Right lobe of liver (tissue), 6 donors: ENCODE measurements at places on chromosomes 7 and 10. TPM values are rescaled to one million over a fixed set of nuclear protein-coding genes. Genes with fewer than 3 reads are reported as not detected.

DNA sequence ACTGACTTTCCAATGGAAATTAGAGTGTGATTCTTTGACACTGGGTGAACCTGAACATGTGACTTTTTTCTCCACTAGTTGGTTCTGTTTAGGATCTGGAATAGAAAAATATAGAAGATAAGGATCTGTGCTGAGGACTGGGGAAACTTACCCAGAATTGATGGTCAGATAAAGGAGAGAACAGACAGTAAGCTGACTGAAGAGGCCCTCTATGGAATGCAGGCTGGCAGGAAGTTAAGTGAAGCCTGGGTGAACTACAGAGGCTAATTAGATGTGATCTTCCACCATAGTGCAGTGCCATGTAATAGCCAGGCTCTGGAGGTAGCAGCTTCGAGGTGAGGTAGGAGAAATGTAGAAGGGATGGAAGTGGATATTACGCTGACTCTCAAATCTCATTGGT is 455.3 kb downstream of the PLXDC2 start:
- no peak for DNase-seq

The GPR15LG gene
- not detected for total RNA-seq

DNA sequence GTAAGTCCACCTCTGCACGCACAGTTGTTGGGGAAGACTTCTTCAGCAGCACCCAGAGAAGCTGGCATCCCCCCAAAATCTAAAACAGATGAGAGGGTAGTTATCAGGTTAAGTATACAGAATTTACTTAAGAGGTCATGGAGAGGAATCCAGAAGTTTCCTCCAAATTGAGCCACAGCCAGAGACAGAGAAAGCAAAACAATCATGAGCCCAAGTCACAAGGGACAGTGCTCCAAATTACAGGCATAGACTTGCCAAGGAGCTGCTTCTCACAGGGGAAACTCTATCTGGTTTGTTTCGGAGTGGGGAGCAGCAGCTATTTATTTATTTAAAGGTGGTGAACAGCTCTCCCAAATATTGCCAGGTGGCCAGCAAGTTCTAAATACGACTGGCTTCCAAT is 308.4 kb downstream of the SKIDA1 start:
- DNase-seq, result no peak

GRCh38 chr7:35253710-35254495 is at the start of gene TBX20:
Gene TBX20, minus strand, starts transcription at chr7:35254100. Its CDS starts 480 bp downstream, at chr7:35253620.
- DNase-seq, result peak; percentile 56

GRCh38 chr7:271266-272107 is 18.5 kb upstream of the FOXL3 start:
- no peak for DNase-seq

The CACNB2 gene
- 1.8 TPM for total RNA-seq

The SLC39A12 gene
- 0.10 TPM for total RNA-seq

GRCh38 chr7:133556553-133556952 is 303.7 kb downstream of the EXOC4 start:
- DNase-seq, result no peak

The WNT2 gene
- total RNA-seq, result 0.46 TPM

The NCF1 gene
- 1.1 TPM for total RNA-seq

DNA sequence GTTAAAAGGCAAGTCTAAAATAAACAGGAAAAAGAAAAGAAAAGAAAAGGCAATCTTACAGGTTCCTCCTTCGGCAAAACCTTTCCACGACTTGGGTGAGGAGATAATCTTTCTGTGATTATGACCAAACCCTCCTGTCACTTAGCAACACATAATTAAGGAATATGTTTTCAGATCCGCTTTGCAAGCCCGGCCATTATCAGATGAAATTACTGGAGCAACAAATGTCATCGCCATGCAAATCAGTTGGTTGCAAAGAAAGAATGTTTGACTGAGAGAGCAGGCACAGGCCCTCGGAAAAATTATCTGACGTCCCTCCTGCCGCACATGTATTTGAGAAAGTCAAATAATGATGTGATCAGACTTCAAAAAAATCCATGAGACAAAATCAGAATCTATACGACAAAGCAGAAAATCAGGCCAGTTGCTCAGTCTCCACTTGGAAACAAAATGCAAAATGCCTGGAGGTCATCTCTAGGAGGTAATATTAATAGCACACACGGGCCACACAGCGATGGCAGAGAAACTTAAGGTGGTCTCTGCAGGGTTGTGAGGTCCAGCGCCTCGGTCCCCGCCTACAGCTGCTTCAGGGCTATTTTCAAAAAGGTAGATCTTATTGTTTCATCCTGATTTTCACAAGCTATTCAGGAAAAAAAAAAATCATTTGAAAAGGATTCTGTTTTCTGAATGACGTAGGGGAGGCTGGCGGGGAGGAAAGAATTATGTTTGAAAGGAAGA is 82.7 kb downstream of the ZRANB1 start:
- no peak for DNase-seq

- no peak for DNase-seq
Measured at GRCh38 chr10:119702583-119702982, 23.3 kb upstream of the INPP5F start.

The CLIP2 gene
- total RNA-seq, result 4.2 TPM

- no peak for DNase-seq
Measured at GRCh38 chr10:124719213-124719851, 24.8 kb downstream of the FAM53B start.

The SLC35G1 gene
- 2.6 TPM for total RNA-seq

DNA sequence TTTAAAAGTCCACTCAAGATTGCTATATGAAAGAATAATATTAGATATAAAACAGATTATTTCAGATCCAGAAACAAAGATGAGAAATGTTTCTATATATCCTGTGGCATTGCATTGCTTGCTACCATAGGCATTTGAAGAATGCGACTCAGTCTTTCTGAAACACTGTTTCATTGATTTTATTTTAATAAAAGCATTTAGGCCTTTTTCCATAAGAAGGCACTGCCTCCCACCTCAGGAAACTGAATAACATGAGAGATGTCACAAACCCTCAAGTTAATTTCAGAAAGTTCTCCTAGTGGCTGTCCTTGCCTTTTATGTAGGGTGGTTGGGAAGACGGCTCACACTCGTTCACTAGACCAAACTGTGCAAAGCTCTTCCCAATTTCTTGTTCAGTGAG is 23.3 kb downstream of the PRPS1L1 start:
- no peak for DNase-seq

- no peak for DNase-seq
Measured at GRCh38 chr10:21649454-21649872, 115.4 kb downstream of the MLLT10 start.

The SFRP5 gene
- total RNA-seq, result 1.6 TPM

The HOXA6 gene
- total RNA-seq, result not detected

GRCh38 chr7:40341836-40342235 is 207.0 kb downstream of the SUGCT start:
- DNase-seq, result no peak

- DNase-seq, result no peak
Measured at GRCh38 chr7:131235489-131236317, 92.0 kb upstream of the MKLN1 start.

GRCh38 chr7:23017309-23017708 is 3.4 kb upstream of the HYCC1 start:
- no peak for DNase-seq

GRCh38 chr10:110857265-110858171 is 14.2 kb upstream of the PDCD4 start:
- DNase-seq, result no peak

DNA sequence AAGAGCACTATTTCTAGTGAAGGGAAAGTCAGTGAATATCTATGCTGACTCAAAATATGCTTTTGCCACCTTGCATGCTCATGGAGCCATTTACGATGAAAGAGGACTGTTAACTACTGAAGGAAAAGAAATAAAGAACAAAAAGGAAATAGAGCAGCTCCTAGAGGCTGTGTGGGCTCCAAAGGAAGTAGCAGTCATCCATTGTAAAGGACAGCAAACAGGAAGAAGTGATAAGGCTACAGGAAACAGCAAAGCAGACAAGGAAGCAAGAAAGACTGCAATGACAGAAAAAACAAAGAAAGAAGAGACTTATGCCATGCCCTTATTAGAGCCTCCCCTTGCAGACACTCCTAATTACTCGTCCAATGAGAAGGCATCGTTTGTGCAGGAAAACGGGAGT is 12.0 kb upstream of the ZNF33B start:
- DNase-seq, result no peak

The CAMK2B gene
- 4.5 TPM for total RNA-seq

The ACTL6B gene
- total RNA-seq, result not detected

The CH25H gene
- 1.2 TPM for total RNA-seq

DNA sequence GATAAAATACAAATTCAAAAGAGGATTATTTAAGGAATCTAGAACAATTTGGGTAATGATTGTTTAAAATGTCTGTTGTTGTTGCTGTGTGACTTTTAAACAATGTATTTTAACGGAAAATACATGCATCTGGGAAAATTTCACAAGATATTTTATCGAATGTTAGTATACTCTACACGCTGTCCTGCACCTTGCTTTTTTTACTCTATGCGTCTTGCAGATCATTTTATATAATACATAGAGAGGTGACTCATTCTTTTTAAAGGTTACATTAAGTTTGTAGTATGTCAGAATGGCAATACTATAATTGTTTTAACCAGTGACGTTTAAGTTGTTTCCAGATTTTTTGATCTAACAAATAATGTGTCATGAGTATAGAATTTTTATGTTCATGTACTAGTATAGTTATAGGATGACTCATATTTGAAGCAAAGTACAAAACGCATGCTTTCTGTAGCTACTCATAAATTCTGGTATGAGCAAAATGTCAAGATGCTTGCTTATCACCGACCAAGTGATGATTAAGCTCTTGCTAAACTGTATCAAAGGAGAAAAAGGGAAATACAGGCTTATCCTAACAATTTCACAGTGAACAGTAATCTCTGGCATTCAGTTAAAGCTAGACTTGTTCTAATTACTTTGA is 4.9 kb downstream of the DKK1 start:
- no peak for DNase-seq

The NACAD gene
- 0.12 TPM for total RNA-seq

GRCh38 chr7:128869944-128870285 is 7.3 kb downstream of the ATP6V1F start:
- DNase-seq, result no peak

DNA sequence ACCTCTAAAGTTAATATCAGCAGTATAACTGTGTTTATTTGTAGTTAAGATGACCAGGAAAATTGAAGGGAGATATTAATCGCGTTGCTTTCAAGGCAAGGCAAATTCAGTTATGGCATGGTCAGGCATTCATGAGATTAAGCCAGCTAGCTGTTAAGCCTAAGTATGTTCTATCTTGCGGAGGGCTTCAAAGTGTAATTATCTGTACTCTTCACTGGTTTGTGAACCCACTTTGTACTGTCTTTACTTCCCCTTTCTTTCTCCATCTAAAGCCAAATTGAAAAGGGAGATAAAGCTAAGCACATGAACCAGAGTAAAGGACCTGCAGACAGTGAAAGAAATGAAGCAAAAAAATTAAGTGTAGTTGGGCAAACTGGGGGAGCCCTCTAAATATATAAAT is 483.1 kb upstream of the NRP1 start:
- DNase-seq, result no peak

DNA sequence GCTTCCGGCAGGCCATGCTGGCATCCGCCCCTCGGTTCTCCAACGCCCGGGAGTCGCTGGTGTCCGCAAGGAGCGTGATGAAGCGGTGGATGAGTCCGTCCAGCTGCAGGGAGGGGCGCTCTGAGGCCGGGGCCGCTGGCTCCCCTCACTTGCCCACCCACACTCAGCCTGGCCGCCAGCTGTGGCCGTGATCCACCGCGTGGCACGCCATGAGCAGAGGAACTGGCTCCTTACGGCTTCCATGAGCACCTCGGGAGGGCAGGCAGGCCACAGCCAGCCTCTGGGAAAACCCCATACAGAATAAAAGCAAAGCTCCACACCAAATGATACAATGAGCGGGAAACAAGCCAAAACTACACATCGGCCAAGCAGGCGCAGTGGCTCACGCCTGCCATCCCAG is 15.5 kb upstream of the MICALL2 start:
- no peak for DNase-seq

The LGI1 gene
- 2.3 TPM for total RNA-seq

The SNX8 gene
- 13.3 TPM for total RNA-seq

The NEUROD6 gene
- total RNA-seq, result not detected

- DNase-seq, result no peak
Measured at GRCh38 chr7:83579740-83580139, 69.2 kb downstream of the SEMA3E start.

The MDH2 gene
- 174 TPM for total RNA-seq
